ENCODE measurements at places on chromosomes 6 and 20. TPM values are rescaled to one million over a fixed set of nuclear protein-coding genes. Genes with fewer than 3 reads are reported as not detected.

Gene PCSK2
- not detected for total RNA-seq

- DNase-seq = peak; percentile 43
Observed at GRCh38 chr6:7050872-7051779, 56.6 kb upstream of the RREB1 start.

DNA sequence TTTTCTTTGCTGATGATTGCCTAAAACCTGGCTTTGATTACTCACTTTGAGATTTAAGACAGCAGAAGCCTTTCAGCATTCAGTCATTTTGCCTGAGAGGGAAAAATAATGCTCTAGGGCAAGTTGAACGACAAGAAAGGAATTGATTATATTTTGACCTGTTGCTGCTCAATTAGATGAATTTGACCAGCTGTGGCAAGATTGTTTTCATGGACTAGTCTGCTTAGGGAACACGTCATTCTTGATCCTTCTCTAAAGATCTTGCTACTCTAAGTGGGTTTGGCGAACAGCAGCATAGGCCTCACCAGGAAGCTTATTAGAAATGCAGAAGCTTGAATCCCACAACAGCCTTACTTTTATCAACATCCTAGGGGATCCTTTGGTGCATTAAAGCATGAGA lies 59.7 kb upstream of the PHACTR1 start:
- DNase-seq = no peak

DNA sequence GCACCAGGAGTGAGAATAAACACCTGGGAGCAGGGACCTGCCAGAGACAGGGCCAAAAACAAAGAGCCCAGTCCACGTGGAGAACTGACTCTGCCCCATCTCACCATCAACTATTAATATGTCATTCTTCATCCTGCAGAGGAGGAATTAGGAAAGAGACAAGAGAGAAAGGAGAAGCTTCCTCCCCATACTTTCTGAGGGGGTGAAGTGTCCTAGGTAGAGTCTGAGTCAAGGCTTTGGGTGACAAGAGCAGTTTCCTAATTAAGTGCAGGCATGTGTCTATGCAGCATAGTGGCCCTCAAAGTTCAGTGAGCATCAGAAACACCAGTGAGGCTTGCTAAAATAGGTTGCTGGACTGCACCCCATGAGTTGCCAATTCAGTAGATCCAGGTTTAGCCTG lies 40.7 kb upstream of the BMP2 start:
- DNase-seq = no peak

DNA sequence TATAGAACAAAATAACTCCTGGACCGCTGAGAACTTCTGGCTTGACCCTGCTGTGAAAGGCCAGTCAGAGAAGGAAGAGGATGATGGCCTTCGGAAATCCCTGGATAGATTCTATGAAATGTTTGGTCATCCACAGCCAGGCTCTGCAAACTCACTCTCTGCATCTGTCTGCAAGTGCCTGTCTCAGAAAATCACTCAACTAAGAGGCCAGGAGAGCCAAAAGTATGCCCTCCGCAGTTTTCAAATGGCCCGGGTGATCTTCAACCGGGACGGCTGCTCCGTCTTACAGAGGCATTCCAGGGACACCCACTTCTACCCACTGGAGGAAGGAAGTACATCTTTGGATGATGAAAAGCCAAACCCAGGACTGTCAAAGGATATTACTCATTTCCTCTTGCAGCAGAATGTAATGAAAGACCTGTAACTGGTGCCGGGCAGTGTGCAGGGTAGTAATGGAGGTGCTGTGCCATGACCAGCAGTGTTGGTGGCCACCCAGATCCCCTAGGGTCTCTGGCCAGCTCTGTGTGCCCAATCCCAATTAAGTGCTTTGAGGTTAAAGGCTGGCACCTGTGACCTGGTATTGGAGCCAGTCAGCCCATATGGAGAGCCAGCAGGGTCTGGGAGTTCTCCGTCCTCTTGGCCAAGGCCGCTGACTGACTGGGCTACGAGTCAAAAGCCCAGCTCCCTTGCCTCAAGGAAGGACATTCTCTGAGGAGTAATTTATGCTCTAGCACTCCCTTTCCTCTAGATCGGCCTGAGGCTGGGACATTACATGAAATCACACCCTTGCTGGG lies 87.1 kb downstream of the TRMT6 start:
- DNase-seq = no peak

DNA sequence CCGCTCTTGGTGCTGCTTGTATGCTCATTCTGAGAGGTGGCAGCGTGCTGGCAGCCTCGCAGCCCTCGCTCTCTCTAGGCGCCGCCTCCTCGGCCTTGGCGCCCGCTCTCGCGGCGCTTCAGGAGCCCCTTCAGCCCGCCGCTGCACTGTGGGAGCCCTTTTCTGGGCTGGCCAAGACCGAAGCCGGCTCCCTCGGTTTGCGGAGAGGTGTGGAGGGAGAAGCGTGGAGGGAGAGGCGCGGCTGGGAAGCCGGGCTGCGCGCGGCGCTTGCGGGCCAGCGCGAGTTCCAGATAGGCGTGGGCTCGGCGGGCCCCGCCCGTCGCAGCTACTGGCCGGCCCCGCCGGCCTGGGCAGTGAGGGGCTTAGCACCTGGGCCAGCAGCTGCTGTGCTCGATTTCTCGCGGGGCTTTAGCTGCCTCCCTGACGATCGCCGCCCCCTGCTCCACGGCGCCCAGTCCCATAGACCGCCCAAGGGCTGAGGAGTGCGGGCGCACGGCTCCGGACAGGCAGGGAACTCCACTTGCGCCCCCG lies 19.5 kb upstream of the FAM8A1 start:
- peak; percentile 43 for DNase-seq

GRCh38 chr20:35972462-35972861 lies 4.1 kb downstream of the CNBD2 start:
- DNase-seq = no peak

DNA sequence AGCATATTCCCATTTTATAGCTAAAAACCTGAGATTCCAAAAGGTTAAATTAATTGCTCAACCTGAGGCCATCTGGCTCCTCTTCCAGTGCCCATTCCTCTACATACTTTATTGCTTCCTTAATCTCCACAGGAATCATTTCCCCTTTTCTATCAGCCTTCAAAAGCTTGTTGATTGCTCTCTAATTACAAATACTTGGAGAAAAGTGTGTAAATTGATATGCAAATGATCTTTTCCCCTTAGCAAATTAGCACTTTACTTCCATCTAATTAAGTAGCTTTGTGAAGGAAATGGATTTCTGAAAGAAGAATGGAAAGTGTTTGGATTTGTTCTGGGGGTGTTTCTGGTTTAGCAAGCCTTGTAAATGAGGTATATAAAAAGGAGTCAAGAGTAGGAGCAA lies 323.3 kb downstream of the GRIK2 start:
- DNase-seq = no peak

DNA sequence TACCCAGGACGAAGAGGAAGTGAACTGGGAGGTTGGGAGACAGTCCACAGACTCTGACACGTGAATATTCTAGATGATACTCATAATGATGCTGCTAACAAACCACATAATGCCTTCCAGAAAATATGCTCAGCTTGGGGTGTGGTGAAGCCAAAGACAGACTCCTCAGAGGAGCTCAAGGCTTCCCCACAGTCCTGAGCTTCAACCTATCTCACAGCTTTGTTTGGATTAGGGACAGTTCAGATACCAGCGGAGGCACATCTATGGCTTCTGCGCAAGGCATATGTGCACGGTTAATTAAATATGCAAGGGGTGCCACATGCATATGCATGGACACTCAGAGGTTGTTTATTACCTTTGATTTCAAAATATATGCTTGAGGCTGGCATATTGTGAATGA lies 30.7 kb upstream of the MYLIP start:
- no peak for DNase-seq

Gene HUS1B
- total RNA-seq = 0.84 TPM

- DNase-seq = no peak
Observed at GRCh38 chr6:63213325-63213724, 2.1 kb downstream of the FKBP1C start.

- no peak for DNase-seq
Observed at GRCh38 chr6:129525055-129525454, 184.9 kb downstream of the ARHGAP18 start.

DNA sequence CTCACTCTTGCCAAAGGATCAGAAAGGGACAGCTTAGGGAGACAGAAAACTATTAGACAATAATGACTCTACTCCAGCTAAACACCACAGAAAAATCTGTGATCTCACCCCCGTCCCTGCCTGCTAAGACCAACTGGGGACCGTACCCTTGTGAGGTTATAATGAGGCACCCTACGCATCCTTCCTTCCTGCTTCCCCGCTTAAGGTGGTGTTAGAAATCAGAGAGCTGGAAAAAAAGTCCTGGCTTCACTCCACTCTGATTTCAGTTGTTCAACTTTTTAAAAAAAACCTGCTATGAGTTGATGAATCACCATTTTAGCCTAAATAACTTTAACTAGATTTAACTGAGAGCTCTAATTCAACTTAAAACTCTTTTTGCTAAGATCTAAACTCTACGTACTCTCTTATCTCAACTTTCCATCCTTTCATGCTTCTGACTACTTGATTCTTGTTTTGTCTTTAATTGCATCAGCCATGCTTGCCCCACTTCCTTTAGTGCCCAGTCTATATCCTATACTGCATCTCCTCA lies 35.8 kb upstream of the TMEM14A start:
- DNase-seq = no peak

GRCh38 chr6:158958504-158959386 lies 41.3 kb downstream of the RSPH3 start:
- no peak for DNase-seq

- no peak for DNase-seq
Observed at GRCh38 chr6:153767127-153767526, 271.9 kb upstream of the OPRM1 start.

Gene MLN
- not detected for total RNA-seq

Gene CALHM5
- total RNA-seq = not detected

Gene PPP1R3D
- 4.2 TPM for total RNA-seq

- DNase-seq = no peak
Observed at GRCh38 chr20:23631981-23632710, 5.6 kb downstream of the CST3 start.

DNA sequence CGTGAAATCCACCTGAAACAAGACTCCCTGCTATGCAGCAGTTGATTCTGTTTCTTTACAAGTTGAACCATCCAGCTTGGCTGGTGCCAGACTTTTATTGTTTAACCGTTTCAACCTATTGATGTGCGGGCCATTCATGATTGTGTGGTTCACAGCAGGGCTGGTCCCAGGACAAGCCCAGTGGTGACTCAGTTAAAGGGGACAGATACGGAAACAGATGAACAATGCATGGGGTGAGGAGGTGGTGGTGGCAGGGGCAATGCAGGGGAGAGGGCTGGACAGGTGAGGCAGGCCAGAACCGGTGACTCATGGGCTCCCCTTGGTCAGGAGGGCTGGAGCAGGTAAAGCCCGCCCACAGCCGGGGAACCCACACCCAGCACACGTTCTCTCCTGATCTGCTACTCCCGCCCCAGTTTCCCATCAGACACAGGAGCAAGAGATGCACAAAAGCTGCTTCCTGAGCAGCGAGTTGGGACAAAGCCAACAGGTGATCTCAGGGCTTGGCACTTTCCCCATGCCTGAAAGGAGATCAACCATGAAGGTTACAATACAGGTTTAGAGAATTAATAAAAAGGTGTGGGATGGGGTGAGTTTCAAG lies 232.2 kb downstream of the LY86 start:
- DNase-seq = no peak

DNA sequence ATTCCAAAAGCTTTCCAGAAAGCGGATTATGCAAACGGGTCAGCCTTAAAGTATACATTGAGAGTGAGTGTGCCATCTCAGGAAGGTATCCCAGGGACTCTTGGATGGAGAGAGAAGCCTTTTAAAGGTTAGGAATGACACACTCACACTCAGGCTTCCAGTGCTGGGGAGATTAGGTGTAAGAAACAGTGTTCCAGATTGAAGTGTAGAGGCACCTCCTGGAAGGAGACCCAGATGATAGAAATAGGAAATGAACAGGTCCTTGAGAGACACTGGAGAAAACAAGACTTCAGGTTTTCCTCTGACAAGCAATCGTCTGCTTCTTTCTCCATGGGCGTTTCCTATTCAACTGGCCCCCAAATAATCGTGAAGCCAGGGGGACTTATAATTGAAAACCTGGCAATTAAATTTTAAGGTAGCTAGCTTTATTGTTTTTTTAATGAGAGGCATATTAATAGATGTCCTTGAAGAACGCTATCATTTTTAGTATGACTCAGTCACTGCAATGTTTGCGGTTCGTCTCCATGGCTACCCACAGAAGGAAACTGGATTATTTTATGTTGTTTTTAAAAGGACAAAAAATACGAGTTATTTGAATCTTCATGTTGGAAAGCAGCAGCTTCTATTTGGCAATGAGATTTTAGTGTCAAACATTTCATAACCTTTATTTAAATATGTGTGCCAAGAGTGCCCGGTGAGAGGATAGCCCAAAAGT lies 85.3 kb downstream of the TRMT6 start:
- DNase-seq = no peak

Gene CCM2L
- total RNA-seq = not detected

Gene TMEM151B
- not detected for total RNA-seq

- DNase-seq = no peak
Observed at GRCh38 chr6:157603314-157603940, 219.6 kb upstream of the SNX9 start.

Gene SLC35F1
- 0.08 TPM for total RNA-seq

GRCh38 chr6:31877125-31877650 lies 1.6 kb downstream of the SLC44A4 start:
- no peak for DNase-seq

- DNase-seq = no peak
Observed at GRCh38 chr6:37256692-37257319, 766 bp upstream of the TBC1D22B start.

GRCh38 chr20:45985573-45985972 lies 13.6 kb upstream of the ZNF335 start:
- DNase-seq = no peak

DNA sequence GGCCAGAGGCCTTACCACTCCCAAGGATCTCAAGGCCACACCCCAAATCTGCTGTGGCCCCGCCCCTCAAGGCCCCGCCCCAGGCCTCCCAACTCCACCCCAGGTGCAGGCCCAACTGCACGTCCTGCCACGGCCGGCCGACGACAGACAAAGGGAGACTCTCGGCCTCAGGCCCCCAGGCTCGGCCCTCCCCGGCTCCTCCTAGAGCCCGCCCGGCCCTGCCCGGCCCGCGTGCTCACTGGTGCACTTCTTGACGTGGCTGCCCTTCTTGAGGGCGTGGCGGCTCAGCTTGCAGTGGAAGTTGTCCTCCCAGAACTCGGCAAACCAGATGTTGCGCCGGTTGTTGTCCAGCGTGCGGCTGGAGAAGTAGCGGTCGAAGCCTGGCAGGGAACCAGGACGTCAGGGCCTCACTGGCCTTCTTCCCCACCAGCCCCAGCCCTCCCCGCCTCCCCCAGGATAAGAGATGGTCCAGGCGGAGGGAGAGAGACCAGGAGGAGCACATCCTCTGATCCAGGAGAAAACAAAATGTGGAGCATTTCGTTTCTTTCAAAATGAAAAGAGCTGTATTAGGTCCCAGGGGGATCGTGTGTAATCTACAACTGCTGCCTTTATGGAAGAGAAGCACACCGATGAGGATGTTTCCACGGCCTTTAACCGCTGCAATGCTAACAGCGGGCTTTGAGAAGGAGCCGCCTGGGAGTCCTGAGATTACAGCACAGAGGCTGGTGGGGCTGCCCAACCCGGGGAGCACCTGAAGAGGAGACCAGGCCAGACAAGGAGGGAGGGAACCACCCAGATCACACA lies 89.4 kb downstream of the GRM4 start:
- DNase-seq = no peak

Measured in activated naive CD8-positive, alpha-beta T cell treated with anti-CD3 and anti-CD28 coated beads for 36 hours (primary cell).